ENCODE measurements at places on chromosomes 4 and X.

- DNase-seq: no peak
Observed at GRCh38 chr4:105765690-105766407, 57.3 kb downstream of the GSTCD start.

DNA sequence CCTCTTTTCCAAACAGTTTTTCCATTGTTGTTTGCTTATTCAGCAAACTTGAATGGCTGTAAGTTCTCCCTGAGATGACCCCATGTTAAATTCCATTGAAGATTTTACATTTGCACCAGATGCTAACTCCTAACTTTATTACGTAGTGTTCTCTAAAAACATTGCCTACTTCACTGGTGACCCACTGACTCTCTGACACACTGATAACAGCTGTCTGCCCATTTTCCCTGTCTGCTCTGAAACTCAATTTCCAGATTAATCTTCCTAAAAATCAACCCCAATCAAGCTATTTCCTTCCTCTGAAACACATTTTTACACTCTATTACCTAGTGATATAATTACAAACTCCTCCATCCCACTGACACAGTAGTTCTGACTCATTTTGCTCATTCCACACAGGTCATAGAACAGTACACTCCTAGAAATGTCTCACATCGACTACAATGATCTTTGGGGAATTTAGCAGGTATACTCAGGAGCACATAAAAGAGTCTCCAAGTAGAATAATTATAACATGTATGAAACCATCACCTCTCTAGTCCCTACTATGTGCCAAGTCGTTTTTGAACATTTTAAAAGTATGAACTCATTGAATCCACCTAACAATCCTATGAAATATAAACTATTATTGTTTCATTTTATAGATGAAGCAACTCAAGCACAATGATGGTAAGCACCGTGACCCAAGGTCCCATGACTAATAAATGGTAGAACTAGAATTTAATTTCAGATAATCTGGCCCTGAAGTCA, 210.9 kb downstream of the SLIT2 start:
- no peak for DNase-seq

DNA sequence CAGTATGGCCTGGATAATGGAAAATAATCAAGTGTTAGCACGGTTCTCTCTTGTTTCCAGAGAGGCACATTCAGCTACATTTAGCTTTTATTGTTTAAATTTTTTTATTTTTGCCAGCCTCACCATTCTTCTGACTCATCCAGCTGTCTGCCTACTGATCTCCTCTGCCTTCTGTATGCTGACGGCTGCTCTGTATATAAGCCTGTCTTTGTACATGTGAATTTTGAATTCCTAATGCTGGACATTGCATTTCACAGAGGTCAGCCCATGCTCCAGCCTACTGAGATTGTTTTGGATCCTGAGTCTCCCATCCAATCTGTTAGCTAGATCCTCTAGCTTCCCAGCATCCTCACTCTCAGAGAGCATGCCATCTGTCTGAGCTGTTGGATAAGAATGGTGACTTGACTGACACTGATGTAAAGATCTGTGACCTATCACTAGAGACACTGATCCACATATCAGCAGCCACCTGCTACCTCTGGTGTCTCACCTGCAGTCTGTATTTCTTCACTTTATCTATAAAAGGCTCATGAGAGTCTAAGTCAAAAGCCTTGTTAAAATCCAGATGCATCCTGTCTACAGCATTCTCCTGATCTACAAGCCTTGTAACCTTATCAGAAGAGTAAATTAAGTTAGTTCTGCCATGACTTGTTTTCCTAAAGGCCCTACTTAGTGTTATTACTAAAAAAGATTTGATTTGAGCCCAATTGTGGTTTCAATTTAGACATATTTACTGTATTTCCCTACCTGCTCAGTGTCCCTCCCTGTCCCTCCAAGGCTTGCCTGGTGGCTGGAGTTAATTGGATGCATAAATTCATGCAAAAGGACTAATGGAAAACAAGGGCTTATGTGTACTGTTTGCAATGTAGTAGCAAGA, 25.6 kb upstream of the ARHGAP36 start:
- DNase-seq: no peak

- DNase-seq: no peak
Observed at GRCh38 chrX:115452251-115452650, 108.7 kb upstream of the PLS3 start.

GRCh38 chr4:150518559-150518958, 63.4 kb upstream of the MAB21L2 start:
- DNase-seq: no peak

DNA sequence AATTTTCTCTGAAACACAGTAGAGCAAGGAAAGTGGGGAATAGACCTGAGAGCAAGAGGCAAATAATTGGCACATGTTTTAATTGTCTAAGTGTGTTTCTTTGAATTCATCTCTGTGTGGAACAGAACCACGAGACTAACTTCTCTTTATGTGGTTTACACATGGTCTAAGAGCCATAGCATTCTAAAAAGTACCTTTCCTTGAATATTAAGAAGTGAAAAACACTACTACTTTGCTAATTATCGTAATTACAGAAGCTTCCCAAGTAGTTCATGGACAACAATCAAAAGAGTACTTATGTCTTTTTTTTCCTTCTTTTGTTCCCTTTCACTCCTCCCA, 2.9 kb upstream of the CYBB start:
- no peak for DNase-seq

GRCh38 chr4:31051565-31051964, 331.4 kb downstream of the PCDH7 start:
- DNase-seq: no peak

- DNase-seq: no peak
Observed at GRCh38 chr4:25818876-25819275, 43.9 kb downstream of the SEL1L3 start.

- no peak for DNase-seq
Observed at GRCh38 chr4:136713140-136713539, 819.2 kb downstream of the PCDH18 start.

DNA sequence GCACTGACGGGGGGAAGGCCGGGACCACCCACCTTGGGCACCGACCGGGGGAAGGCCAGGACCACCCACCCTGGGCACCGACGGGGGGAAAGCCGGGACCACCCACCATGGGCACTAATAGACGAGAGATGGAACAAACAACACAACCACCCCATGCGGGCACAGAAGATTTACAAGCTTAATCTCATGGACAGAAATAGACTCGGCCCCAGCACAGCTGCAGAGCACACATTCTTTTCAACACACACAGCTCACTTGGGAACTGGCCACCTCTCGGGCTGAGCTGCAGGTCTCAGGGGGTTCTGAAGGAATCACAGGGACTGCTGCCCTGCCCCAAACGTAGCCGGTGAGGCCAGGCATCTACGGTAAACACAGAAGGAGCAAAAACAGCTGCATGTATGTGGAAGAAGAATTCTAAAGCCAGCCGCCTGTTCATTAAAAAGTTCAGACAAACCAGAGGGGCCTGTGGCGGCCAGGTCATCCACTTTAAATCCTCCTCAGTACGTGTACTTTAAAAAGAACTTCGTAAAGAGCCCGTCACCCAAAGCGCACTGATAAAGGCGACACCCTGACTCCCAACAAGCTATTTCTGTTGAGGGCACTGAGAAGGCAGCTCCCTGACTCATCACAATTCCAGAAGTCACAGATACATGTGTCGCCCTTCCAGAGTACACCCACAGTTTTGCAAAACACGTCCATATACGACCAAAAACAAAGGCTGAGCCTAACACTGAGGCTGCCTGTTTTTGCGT, 17.7 kb downstream of the PPP2R3B start:
- no peak for DNase-seq

GRCh38 chr4:187178587-187178986, 454.9 kb upstream of the FAT1 start:
- DNase-seq: no peak

- no peak for DNase-seq
Observed at GRCh38 chr4:53902786-53903185, 161.6 kb downstream of the CHIC2 start.

- no peak for DNase-seq
Observed at GRCh38 chr4:4323705-4324534, 33.9 kb downstream of the ZBTB49 start.

DNA sequence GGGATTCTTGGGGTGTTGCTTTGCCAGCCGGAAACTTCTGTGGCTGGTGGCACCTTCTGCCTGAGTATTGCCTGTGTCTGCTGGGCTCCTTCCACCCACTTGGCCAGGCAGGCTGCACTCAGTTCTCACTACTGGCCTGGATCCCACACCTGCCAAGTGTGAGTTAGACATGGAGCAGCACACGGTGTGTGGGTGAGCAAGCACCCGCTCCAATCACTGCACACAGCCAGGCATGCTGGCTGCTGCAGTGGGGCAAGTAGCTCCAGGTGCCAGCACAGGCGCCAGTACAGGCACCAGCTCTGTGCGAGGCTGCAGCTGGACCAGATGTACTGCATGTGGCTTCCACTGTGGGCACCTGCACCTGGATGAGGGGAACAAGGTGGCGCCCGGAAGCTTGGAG, 23.9 kb downstream of the DCUN1D4 start:
- no peak for DNase-seq

DNA sequence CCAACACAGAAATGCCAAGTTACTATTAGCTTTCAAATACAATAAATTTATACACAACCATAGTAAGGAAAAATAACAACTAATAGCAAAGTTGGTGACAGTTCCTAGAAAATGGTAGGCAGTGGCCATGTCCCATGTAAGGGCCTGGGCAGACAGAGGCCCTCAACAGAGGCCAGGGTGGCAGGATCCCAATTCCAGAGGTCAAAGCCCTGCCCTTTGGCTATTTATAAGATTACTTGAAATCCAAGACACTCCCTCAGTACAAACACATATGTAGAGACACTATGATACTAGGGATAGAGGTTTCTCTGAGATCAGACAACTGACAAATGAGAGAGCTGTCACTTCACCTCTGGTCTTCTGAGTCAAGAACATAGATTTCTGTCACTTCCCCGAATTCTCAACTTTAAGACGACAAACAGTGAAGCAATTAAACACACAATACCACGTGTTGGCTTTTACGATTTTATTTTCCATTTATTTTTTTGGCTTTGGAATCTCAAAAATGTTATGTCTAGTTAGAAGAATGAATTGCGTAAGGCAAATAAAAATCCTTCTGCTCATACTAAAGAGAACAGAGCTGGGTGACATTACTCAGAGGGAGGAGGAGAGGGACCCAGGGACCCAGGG, 16.3 kb upstream of the MAOB start:
- no peak for DNase-seq

GRCh38 chrX:15514279-15514678, 13.7 kb downstream of the BMX start:
- no peak for DNase-seq

GRCh38 chr4:88765729-88766128, 68.1 kb upstream of the NAP1L5 start:
- DNase-seq: no peak

- no peak for DNase-seq
Observed at GRCh38 chr4:13601048-13601447, 26.5 kb downstream of the BOD1L1 start.

DNA sequence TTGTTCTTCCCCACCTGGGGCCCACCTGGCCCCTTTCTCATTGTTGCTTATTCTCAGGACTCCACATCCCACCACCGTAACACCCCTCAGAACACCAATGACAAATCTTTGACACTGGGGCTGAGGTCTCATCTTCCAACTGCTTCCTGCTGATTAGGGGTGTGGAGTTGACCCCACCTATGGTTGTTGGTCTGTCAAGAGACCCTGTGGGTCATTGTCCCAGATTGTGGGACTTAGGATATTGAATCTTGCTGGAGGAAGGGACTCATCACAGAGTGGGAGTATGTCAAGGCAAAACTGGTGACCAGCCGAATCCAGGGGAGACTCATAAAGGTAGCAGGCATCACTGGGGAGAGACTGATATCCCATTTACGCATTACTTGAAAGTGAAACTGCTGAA, 140.2 kb upstream of the PLAC1 start:
- DNase-seq: no peak

GRCh38 chrX:140432346-140433175, 72.3 kb downstream of the SOX3 start:
- no peak for DNase-seq

- no peak for DNase-seq
Observed at GRCh38 chr4:98470831-98471230, 187.6 kb downstream of the TSPAN5 start.

DNA sequence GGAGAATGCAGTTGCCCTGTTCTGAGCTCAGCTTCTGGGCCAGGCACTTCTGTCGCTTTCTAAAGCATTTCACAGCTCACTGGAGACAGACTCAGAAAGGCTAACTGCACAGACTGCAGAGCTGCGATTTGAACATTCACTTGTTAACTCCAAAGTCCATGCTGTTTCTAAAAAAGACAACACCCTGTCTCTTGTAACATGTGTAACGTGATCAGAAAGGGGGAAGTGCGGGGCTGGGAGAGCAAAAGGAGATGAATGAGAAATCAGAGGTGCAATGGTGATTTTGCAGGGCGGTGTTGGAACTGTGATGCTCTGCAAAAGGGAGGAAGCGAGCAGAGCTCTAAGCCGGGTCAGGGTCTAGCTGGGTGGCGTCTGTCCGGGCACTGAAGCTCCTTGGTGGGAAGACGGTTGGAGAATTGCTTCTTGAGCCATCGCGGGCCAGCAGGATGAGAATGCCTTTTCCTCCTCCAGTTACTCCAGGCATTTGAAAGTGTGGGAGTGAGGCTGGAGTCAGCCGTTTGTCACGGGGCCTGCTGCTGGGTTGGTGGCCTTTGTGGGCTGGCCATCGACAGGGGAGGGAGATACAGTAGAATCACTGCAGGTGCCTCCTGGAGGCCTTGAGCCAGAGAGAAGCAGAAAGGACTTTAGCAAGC, 20.3 kb downstream of the TBC1D14 start:
- DNase-seq: no peak

DNA sequence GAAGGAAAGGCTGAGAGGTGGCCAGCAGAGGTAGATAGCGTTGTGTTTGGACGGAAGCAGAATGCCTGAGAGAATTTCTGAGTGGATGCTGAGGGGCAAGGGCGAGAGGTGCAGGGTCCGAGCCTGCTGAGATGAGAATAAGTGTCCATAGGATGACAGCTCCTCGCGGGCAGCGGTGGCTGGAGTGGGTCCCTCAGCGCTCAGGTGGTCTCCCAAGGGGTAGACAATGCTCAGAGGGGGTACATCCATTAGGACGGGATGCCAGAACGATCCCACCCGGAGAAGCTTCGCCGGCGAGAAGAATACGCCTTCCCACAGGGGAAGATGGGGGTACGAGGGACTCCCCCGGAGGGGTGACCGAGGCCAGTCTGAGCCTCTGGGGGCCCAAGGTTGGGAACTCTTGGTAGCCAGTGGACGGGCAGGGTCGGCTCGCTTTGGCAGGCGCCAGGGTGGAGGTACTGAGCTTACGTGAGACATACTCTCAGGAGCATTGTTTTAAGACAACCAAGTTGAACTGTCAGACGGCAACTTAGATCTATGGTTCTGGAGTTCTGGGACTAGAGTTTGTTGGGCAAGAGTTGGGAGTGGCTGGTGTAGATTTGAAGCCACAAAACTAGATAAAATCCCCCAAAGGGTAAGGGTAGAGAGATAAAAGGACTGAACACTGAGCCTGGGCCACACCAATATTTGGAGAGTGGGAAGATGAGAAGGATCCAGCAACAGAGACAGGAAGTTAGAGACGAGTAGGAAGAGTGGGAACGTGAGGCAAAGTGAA, 15.8 kb downstream of the BRCC3 start:
- no peak for DNase-seq

GRCh38 chr4:101699441-101700124, 90.9 kb upstream of the BANK1 start:
- DNase-seq: no peak

GRCh38 chrX:70264784-70265183, 3.4 kb upstream of the ARR3 start:
- no peak for DNase-seq

- DNase-seq: no peak
Observed at GRCh38 chrX:153799326-153799725, 4.9 kb downstream of the SSR4 start.

Measured in NCI-H187 treated with DMSO at 0.1 percent for 48 hours (cell line).